Posterior cingulate gyrus (tissue), 11 donors: ENCODE measurements at places on chromosomes 11 and 22.

DNA sequence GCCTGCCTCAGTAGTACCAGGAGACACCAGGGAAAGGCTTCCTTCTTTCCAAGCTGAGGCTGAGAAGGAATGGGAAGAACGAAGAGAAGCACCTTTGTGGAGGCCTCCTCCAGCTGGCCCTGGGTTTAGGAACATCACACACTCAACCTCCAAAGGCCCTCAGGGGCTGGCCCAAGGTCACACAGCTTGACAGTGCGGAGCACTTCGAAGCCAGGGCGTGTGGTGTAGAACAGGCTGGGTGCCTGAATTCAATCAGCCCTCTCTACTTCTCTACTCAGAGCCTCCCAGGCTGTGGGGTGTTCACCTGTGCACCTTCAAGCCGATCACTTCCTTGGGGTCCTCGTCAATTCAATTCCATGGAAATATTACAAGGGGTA lies 727 bp upstream of the CSDC2 start:
- no peak for DNase-seq

- no peak for DNase-seq
These were observed 9.7 kb downstream of the CLMP start for GRCh38 chr11:123185326-123185725.

DNA sequence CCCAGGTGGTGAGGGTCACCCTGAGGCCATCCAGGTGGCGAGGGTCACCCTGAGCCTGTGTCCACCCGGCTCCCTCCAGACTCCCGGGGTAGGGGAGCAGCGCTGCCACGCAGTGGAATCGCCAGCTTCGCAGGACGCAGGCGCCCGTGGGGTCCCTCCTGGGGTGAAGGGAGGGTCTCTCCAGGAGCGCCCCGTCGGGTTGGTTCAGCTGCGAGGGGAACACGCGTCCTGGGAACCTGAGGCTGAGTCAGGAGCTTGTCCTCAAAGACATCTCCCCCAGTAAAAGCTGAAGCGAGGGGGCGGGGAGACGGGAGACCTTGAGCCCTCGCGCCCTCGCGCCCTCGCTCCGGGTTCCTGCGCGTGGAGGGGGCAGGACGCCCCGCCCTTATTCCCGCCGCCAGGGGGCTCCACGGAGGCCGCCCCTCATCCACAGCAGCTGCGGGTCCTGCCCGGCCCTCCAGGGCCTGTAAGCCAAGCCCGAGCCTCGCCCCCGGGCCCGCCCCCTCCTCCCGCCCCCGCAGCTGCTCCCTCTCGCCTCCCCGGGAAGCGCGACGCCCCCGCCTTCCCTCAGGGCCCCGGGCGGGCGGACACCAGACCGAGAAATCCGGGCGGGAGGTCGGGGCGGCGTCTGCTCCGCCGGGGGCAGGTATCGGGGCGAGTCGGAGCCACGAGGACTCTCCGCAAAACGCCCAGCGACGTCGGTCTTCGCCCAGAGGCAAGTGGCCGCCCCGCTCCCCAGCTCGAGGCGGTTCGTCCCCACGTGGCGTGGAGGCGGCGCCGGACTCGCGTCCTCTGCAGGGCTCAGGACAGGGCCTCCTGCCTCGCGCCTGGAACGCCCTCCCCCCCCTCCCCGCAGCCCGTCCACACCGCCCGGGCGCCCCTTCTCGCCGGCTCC lies 22.8 kb downstream of the PIM3 start:
- no peak for DNase-seq

DNA sequence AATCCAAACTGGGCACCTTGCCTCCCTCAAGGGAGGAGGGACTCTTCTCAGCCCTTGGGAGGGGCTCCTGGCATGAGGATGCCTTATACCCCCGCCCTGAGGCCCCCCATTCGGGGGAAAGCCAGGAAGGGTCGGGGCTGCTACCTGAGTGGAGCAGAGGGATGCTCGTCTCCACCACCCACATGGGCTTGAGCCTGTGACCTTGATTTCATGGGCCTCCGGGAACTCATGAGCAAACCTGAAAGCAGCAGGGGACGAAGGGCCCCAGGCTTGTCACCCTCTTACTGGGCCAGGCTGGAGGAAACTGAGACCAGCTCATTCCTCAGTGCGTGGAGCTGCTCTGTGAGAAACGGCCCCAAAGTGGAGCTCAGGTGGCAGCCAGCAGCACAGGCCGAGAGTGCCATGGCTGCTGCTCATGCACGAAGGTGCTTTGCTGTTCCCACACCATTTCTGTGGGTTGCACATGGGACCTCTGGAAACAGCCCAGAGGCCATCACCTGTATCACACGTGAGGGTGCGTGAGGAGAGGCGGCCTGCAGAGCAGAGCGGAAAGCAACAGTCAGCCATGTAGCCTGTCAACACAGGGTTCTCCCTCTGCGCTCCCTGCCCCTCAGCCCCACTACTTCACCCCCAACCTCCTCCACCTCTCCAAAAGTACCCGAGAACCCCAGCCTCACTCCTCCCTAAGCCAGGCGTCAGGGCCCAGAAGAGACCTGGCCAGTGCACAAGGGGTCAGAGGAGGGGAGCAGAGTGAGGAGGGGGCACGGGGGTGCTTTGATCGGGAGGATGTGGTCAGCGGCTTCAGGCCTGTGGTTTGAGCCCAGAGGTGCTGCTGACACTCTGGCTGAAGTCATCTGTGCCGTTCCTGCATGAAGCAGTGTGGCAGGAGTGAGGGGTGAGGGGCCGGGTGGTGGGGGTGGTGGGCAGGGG lies 14.1 kb upstream of the IL2RB start:
- no peak for DNase-seq
